ENCODE measurements at places on chromosomes 12 and 14. TPM values are rescaled to one million over a fixed set of nuclear protein-coding genes. Genes with fewer than 3 reads are reported as not detected.

GRCh38 chr14:33393231-33393894 lies 454.7 kb downstream of the NPAS3 start:
- H3K4me1 ChIP-seq: no peaks in the 10 kb centered on the region
- no peak overlapping the region for H3K27ac ChIP-seq
- H3K27me3 ChIP-seq: no peaks in the 10 kb centered on the region
- no peak overlapping the region for H3K4me3 ChIP-seq

DNA sequence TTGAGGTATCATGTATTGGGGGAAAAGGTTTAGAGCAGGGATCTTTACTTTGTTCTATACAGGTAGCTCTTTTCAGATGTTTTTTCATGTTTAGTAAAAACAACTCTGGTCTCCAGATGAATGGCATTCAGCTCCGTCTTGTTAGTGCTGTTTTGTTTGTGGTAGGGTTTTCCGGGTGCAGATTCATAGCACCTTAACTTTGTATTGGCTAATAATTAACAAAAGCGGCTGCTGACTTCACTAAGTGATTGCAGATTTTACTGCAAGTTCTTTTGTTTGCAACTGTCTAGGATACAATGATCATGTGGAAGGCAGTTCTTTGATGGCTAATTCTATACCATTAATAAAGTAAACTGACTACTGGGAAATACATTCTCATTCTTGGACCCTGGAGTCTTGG lies 32.2 kb upstream of the BHLHE41 start:
- H3K36me3 ChIP-seq: no peaks in the 10 kb centered on the region
- H3K4me1 ChIP-seq: no peaks in the 10 kb centered on the region
- no peak for DNase-seq
- no peaks in the 10 kb centered on the region for H3K27me3 ChIP-seq

PLEKHD1 gene
- total RNA-seq: 0.63 TPM

DNA sequence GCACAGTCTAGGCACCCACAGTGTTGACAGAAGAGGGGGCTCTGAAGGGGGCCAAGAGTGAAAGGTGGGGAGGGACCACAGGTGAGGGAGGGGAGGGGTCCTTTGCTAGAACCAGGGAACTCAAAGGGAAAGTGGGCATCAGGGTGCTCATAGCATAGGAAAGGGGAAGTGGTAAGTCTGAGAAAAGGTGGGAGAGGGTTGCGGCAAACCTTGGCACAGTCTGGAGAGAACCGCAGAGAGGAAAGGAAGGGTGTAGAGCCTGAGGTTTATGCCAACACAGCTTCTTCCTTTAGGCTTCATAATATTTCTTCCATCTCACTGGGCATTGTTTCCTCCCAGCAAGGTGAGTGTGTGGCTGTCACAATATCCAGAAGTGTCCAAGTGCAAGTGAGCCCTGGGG lies 11.5 kb upstream of the PLEK2 start:
- peaks cover 5% of the 10 kb centered on the region for H3K4me1 ChIP-seq
- no peak overlapping the region for H3K27ac ChIP-seq
- H3K4me3 ChIP-seq: no peak overlapping the region
- no peak for DNase-seq
- no peaks in the 10 kb centered on the region for H3K36me3 ChIP-seq
- H3K27me3 ChIP-seq: peaks cover 10% of the 10 kb centered on the region

TSPAN8 gene
- not detected for total RNA-seq

Data from CD4-positive, alpha-beta T cell (primary cell).